NCI-H1417 treated with DMSO at 0.1 percent for 48 hours (cell line): ENCODE measurements at places on chromosomes 4 and X.

DNA sequence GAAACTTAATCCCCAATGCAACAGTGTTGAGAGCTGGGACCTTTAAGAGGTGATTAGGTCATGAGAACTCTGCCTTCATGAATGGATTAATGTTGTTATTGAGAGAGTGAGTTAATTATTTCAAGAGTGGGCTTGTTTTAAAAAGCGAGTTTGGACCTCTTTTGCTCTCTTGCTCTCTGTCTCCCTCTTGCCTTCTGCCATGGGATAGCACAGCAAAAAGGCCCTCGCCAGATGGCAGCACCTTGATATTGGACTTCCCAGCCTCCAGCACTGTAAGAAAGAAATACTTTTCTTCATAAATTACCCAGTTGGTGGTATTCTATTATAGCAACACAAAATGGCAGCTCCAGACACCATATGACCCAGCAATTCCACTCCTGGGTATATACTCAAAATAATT is 7.0 kb upstream of the ATP6AP2 start:
- DNase-seq = no peak

GRCh38 chr4:187995322-187996207 is at the start of gene ZFP42:
TSS of gene ZFP42 (plus strand) at chr4:187995771. CDS start at chr4:188002808, 7,037 bp downstream.
- no peak for DNase-seq

GRCh38 chr4:73816814-73817213 is 19.7 kb upstream of the CXCL6 start:
- no peak for DNase-seq

DNA sequence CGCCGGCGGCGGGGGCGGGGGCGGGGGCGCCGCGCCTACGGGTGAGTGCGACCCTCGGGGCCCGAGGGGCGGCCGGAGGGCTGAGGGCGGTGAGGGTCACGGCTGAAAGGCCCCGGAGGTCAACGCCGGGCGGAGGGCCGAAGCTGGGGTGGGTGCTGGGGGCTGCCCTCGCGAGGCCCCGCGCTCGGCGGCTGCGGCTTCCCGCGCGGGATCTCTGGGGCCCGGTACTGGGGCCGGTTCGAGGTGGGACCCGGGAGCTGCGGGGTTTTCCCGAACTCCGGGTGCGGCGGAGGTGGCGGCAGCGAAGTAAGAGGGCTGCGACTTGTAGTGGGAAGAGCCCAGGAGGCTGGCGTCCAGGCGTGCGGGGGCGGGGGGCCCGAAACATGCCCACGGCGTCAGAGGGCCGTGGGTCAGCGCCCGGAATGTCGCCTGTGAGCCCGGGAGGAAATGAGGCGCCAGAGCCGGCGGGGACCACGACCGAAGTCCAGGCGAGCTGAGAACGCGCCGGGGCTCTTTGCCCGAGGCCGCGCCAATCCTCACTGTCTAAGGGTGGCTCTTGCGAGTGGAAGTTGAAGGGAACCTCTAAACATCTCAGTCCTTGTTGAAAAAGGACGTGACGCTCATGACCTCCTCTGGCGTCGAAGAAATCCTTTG is 407 bp downstream of the IL13RA1 start:
- no peak for DNase-seq

- DNase-seq = no peak
These were observed 533.2 kb upstream of the FAT1 start for GRCh38 chr4:187256897-187257296.

DNA sequence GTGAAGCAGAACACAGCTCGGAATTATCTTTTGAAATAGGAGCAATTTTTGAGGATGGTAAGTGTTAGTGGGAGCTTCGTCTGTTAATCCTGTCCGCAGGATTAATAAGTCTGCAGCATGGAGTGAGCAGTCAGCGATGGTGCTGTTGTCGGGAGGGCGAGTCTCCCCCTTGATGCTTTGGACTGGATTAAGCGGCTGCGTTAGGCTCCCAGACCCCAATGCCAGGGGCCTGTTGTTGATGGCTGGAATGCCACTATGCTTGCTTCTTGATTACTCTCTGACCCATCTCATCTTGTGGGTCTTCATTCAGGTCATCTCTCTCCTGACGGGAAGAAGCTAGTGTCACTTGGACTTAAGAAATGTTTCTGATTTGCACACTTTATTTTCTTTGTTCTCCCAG is 332.6 kb downstream of the ARHGAP10 start:
- no peak for DNase-seq

GRCh38 chr4:73211968-73212367 is 46.6 kb downstream of the ANKRD17 start:
- DNase-seq = no peak

DNA sequence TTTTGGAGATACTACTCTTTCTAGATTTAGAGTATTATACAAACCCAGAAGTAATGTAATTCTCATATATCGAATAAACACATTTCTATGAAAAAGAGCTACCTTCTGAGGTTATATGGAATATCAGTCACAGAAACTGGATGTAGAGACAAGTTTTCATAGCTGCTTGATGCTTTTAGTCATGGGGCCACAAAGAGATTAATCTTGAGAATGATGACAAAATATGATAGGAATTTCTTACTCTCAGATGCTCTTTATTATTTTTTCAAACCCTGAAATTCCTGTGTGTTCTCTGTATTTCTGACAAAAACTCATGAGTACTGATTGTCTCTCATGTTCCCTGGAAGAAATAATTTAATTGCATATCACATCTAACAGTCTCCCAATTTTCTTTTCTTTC is 662.5 kb downstream of the RAPGEF2 start:
- no peak for DNase-seq

DNA sequence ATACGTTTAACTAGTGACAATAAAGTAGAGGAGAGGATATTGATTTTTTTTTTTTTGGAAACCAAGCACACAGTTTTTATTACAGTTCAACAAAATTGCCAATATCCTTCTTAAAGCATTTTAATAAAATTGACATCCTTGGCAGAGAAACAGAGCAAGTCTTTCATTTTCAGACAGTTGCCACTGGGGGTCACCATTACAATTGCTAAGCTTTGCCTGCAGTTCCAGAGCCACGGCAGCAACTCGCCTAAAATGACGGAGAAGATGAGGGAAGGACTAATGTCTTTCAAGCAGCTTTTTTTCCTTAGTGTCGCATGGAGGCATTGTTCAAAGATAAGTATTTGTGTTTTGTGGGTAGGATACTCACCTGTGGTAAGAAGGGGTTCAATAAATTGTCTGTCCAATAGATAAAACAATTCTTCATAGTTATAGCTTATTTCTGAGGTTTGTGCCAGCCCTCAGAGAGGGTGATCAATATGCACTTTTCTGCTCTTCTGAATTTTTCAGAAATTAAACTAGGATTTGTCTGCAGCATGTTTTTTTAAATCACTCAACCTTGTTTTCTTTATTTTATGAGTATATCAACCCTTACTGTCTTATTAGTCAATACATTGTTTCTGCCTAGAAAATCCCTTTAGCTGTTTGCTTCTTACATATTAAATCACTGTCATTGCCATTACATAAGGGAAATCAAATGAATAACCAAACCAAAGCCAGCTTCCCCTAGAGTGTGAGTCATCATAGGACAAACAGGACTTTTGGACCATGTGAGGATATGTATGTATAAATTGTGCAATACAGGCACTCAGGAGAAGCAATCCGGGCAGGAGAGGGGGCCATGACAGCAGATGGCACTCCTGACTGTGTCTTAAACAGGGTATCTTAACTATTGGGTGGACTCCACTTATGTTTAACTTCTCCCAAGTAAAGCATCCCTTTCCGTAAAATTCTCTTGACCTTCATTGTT is 508.1 kb upstream of the ARX start:
- peak; percentile 8 for DNase-seq

- no peak for DNase-seq
These were observed 49.0 kb downstream of the CD99L2 start for GRCh38 chrX:150849486-150849885.

DNA sequence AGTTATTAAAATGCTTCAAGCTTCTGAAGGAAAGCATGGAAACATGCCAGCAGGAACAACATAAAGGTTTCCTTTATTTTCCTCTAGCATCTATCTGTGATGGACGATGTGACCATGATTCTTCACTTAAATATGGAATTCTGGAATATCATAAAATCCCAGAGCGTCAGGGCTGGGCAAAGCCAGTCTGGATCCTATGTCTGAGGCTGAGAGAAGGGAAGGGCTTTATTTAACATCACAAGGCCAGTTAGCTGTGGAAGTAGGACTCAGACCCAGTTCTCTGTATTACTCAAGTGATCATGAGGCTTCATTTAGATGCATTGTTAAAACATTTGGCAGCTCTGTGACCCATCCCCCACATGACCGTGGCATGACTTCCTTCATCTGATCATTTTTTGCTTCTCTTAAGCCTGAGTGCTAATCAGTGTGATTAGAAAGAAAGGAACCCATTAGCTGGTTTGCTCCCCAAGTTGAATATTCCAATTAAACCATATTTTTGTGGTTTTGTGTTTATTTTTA is 40.9 kb upstream of the EOLA2 start:
- DNase-seq = no peak

GRCh38 chr4:1775731-1776500 is 17.2 kb upstream of the FGFR3 start:
- no peak for DNase-seq

DNA sequence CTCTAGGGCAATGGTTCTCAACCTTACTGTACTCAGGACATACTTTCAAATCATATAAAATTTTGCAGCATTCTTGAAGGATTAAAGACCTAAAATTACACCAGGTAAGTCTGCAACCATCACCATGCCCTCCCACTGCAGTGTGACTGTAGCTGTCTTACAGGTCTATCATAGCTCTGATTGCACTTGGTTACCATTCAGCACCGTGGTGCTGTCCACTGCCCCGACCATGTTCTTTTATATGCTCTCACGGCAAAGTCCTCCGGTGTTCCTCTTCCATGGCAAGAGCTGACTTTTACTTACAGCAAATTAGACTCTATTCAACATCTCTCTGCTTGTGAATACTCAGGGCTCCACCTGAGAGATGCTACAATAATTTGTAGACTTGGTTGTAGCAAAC is 11.5 kb downstream of the CRMP1 start:
- DNase-seq = no peak

DNA sequence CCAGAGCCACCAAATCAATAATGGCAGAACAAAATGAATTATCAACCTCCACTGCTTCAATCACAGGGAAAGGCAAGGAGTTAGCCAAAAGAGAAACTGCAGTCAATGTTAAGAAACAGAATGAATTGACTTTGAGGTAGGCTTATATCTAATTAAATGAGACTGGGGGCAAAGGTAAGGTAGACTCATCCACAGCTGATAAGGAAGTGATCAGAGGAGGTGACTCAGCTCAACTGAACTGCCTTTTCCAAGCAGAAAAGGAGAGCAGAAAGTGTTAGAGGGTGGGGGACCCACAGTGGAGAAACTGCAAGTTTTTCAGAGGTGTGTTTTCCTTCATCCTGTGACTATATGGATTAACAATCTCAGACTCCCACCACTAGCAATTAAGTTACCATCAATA is 345.8 kb upstream of the PPARGC1A start:
- no peak for DNase-seq

- no peak for DNase-seq
These were observed 47.7 kb upstream of the FAM9A start for GRCh38 chrX:8848911-8849310.

GRCh38 chrX:119008110-119008744 is 33.8 kb downstream of the LONRF3 start:
- DNase-seq = no peak

- no peak for DNase-seq
These were observed 203.0 kb downstream of the AFAP1 start for GRCh38 chr4:7736436-7737267.

DNA sequence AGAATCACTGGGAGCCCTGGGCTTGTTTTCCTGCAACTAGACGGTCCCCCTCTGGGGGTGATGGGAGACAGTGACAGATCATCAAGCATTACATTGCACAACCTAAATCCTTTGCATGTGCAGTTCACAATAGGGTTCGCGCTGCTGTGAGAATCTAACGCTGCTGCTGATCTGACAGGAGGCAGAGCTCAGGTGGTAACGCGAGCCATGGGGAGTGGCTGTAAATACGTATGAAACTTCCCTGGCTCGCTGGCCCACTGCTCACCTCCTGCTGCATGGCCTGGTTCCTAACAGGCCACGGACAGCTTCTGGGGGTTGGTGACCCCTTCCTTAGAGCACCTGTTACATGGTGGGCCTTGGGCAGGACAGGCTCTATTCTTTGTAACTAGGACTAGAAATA is 10.4 kb downstream of the PAQR3 start:
- no peak for DNase-seq

DNA sequence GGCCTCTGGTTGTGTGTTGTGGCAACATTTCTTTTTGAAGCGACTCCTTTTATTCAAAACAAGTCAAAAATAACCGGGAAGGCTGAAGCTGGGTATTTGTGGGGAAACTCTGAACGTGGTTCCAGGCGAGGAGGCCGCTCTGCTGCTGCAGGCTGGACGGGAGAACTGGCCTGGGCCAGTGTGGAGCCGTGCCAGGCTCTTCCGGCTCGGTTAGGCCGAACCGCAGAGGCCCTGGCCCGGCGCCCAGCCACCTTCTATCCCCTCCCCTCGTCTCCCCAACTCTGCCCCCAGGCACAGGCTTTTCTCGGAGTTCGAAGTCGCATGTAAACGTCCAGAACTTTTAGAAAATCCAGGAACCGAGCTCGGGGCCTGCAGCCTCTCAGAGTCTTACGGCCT is 2.4 kb upstream of the BCOR start:
- no peak for DNase-seq

GRCh38 chrX:27998666-27999065 is 17.4 kb upstream of the DCAF8L1 start:
- DNase-seq = no peak

DNA sequence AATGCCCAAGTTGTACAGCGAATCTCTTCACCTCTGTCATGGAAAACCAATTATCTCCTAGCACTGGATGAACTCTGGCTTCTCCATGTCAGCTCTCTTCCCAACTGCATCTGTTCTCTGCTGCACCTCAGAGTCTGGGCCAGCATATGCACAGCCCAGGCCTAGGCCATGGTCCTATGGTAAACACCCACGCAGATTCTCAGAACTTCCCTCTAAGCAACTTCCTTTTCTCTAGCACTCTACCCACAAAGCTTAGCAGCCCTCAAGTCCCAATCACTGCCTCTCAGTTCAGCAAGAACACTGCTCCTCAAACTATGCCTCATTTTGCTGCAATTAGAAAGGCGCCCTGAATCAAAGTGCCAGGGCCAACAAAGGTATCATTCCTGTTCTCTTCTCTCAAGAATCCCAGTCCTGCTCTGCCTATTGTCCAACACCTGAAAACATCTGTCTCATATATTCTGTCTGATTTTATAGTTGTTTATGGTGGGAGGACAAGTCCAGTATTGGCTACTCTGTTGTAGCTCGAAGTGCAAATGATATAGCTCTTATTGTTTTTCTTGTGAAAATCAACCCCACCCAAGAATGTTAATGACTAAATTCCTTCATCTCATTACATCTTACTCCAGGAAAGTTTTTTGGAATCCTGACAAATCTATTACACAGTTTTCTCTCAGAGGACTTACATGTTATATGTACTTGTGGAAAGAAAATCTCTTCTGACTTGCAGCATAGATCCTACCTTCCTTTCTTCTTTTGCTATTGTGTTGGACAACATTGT is 85.4 kb downstream of the DCHS2 start:
- DNase-seq = no peak

- no peak for DNase-seq
These were observed 117.3 kb downstream of the ENPP6 start for GRCh38 chr4:184100297-184100885.
